ENCODE measurements at places on chromosomes 11 and 22.

- no peak for DNase-seq
Observed at GRCh38 chr11:1231396-1232020, 8.6 kb downstream of the MUC5B start.

DNA sequence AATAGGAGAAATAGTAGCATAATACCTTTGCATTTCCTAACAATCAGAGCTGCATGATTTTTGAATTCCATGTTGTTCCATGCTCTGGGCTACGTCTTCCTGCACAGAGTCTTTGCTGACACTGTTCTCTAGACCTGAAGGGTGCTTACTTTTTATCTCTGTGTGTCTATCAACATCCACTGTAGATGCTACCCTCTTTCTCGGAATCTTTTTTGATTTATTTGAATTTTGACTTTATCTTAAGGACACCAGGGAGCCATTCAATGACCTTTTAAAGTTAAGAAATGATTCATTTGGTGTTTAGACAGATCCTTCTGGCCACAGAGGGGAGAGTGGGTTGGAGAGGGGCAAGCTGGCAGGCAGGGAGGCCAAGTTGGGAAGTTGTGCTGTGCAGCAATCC is 90.1 kb downstream of the LDLRAD3 start:
- DNase-seq: no peak

- DNase-seq: no peak
Observed at GRCh38 chr11:121179306-121179705, 78.3 kb downstream of the TECTA start.

DNA sequence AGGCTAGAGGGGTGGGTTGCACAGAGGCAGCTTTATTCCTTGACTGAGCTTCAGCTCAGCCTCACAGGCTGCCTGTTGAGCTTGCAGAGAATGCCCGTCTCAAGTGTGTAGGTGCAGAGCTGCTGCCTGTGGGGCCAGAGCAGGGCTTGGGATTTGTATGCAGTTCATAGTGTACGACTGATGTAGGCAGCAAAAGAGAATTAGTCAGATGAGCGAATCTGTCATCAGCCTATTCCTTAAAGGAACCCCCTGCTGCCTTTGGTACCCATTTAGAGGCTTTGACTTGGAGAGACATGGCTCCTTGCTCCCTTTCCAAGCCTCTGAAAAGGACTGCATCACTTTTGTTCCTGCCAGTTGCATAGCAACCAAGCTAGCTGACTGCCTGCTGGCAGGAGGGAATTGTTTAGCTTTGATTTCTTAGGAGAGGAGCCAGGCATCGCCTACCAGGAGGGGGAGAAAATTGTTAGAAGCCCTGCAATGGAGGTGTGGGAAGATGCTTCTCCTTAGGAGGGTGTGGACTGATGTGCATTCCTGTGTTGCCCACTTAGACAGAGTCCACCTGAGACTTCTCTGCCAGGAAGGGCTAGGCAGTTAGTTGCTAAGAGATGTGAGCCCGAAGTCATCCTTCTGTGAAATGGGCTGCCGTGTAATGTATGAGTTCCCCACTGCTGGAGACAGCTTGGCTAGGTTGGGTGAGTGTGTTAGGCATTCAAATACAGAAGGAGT is 10.9 kb downstream of the ACO2 start:
- DNase-seq: peak; percentile 90

- peak; percentile 39 for DNase-seq
Observed at GRCh38 chr22:35299217-35299672, 449 bp upstream of the TOM1 start.

DNA sequence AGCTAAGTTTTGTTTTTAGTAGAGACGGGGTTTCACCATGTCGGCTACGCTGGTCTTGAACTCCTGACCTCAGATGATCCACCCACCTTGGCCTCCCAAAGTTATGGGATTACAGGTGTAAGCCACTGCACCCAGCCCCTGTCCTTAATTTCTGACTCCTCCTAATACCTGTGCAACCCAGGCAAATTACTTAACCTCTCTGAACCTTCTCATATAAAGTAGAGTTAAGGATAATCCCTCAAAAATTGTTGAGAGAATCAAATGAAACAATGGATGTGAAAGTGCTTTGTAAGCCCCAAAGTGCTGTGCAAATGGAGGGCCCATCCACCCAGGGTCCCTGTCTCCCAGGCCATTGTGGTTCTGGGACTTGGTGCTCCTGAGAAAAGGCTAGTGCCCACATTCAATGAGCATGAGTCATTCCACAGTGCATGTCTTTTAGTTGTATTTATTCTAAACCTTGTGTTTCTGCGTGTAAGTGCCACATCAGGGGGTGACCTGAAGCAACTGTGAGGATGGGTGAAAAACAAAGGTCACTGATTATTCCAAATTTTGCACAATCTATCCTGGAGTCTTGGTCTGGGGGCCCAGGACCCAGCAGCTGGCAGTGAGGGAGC is 61.4 kb upstream of the PTPRJ start:
- peak; percentile 69 for DNase-seq

GRCh38 chr11:113248702-113249490 is 65.5 kb upstream of the TTC12 start:
- no peak for DNase-seq

GRCh38 chr11:65429724-65430405 is 7.3 kb downstream of the NEAT1 start:
- DNase-seq: peak; percentile 88

- no peak for DNase-seq
Observed at GRCh38 chr11:36155124-36155561, 134.1 kb downstream of the COMMD9 start.

DNA sequence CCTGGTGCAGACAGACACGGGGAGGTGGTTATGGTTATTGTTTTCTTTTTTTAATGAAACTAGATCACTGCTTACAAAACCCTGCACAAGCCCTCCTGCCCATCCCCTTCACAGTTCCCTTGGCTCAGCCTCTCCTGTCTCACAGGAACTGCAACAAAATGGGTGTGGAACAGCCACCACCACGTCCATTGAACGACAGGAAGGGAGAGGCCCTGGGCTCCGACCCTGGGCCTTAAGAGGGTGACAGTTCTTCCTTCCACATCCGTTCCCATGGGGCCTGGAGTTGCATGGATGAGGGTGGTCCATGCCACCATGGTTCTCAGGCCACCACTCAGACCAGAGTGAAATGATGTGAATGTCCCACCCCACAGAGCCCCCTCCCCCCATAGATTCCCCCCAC is 15.7 kb downstream of the PRPF19 start:
- DNase-seq: no peak

- DNase-seq: no peak
Observed at GRCh38 chr11:83147895-83148294, 9.0 kb upstream of the PCF11 start.

DNA sequence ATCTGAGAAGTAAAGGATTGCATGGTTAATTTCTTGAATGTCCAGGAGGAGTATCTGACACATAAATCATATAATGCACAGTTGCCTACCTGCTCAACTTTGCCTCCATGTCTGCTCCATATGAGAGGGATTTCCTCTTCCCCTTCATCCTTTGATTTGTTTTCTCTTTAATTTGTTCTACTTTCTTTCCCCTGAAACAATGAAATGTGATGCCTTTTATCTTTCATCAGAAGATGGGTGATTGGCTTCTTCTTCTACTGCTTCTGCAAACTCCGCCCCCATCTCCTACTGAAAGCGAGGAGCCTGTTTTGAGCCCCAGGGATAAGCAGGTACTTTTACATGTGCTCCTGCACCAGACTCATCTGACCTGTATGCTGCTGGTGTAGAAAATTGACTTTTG is 9.9 kb upstream of the ETS1 start:
- no peak for DNase-seq
